ENCODE measurements at places on chromosomes 11 and 22.

- no peak for DNase-seq
Observed at GRCh38 chr11:12815129-12815480, 140.9 kb downstream of the TEAD1 start.

GRCh38 chr11:82907371-82907770 is 5.8 kb downstream of the DDIAS start:
- no peak for DNase-seq

GRCh38 chr11:27373856-27374602 is 11.0 kb upstream of the CCDC34 start:
- DNase-seq: no peak

DNA sequence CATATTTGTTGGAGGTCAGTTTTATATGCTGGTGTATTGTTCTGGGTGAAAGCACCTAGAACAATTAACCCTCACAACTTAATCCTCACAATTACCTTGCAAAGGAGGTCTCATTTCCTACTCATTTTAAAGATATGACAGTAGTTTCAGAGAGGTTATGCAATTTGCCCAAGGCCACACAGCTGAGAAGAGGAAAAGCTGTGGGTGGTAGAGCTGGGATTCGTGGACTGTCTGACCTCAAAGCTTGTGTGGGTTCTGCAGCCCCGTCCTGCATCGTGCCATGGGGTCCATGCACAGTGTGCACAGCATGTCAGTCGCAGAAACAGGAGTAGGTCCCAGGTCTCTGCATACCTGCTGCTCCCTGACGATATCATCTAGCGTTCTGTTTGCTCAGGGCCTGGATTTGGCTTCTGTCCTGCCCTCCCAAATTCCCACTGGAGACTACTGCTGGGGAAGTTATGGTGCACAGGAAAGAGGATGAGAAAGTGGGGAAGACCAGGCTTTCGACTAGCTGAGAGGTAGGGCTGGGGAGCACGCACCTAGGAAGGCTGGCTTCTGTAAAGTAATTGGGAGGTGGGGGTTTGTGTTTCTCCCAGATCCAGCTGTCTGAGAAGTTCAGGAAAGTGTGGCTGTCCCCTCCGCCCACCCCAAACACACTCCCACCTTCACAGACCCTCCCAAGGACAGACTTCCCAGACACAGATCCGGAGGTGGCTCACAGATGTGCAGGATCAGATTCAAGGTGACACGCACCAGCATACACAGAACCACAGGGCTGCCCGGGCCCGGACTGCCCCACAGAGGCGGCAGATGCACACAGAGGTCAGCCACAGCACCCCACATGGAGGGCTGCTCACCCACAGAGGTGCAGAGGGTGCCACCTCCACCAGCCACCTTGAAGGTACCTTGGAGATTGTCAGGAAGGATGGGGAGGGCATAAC is 2.0 kb downstream of the BACE1 start:
- DNase-seq: no peak

- DNase-seq: no peak
Observed at GRCh38 chr22:50607659-50608020, 7.0 kb downstream of the MAPK8IP2 start.

GRCh38 chr11:68806931-68807844 is 34.5 kb downstream of the CPT1A start:
- DNase-seq: no peak

DNA sequence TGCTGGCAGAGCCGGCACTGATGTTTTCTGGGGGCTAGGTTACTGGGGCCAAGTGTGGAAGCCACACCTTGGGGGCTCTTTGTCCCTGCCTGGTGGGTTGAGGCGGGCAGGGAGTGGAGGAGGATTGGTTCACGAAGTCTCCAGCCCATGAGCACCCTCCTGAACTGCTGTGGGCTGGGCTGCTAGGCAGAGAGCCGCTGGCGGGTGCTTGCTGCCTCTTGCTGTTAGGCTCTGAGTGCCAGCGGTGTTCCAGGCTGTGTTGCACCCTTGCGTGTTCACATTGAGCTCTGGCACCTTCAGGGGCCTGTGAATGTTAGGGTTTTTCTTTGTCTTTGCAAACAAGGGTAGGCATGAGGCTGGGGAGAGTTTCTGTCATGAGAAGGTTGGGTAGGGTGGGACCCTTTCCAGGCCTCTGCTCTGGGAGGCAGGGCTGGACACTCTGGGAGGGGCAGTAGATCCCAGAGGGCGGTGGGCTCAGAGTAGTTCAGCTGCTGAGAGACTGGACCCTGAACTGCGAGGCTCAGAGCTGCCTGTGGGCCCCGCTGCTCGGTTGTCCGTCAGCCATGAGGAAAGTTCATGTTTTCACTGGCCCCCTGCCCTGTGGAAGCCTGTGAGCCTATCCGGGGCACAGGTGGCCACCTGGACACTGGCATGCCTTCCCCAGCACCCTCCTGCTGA is 24.0 kb upstream of the TMEM191C start:
- no peak for DNase-seq

GRCh38 chr11:1869427-1870325 is 16.8 kb downstream of the LSP1 start:
- no peak for DNase-seq

DNA sequence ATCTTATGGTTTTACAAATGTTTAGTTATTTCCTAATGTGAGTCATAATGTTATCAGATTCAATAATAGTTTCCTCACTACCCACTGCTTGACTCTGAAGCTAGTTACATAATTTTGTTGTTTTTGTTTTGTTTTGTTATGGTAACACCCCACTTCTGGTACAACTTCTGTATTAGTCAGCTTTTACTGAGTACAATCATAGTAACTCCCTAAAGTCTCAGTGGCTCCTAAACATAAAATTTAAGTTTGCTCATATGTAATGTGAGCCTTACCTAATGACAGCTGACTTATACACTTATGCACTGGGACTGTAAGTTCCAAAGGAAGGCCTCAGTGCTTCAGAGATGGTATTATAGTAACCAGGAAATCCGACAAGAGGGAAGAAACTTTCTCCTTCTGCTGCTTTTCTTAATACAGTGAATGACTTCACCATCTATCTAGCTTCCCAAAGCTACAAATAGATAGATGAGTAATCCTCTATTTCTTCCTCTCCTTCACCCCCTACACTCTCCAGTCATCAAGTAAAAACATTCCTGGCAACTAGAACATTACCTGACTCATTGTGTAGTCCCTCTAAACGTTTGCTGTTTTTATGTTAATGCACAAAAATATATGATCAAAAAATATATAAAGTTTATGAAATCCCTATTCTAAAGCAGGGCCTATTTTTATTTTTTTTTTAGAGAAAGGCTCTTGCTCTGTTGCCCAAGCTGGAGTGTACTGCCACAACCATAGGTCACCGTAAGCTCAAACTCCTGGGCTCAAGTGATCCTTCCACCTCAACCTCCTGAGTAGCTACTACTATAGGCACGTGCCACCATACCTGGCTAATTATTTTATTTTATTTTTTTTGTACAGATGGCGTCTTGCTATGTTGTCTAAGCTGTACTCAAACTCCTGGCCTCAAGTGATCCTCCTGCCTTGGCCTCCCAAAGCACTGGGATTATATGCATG is 563.0 kb downstream of the SOX6 start:
- no peak for DNase-seq

DNA sequence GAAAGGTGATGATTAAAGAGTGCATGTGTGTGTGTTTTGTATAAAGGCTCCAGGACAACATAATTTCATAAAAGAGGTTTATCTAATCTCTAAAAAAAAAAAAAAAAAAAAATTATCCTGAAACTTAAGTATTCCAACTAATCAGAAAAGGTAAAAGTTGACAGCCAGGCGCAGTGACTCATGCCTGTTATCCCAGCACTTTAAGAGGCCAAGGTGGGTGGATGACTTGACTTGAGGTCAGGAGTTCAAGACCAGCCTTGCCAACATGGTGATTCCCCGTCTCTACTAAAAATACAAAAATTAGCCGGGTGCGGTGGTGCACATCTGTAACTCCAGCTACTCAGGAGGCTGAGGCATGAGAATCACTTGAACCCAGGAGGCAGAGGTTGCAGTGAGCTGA is 632.7 kb upstream of the CHORDC1 start:
- no peak for DNase-seq

- no peak for DNase-seq
Observed at GRCh38 chr22:38867471-38868285, 4.3 kb downstream of the CBX6 start.

- no peak for DNase-seq
Observed at GRCh38 chr22:33923033-33923432, 2.8 kb upstream of the LARGE1 start.

DNA sequence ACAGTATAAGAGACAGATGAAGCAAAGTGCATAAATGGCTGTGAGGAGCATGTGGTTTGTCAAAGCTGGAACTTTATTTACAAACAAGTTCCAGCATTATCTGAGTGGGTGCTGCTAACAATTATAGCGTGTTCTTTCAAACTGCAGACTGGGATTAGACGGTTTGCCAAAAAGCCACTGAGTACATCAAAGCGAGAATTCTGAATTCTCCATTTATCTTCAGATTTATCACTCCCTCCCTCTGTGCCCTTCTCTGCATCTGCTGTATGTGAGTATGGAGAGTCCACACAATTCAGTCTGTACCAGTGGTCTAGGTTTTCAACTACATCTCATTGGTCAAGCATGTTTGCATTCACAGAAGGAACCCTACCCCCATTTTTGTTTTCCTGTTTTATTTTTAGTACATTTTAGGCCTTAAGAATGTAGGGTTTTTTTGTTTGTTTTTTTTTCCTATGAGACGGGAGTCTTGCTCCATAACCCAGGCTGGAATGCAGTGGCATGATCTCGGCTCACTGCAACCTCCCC is 18.1 kb upstream of the INCENP start:
- DNase-seq: no peak

DNA sequence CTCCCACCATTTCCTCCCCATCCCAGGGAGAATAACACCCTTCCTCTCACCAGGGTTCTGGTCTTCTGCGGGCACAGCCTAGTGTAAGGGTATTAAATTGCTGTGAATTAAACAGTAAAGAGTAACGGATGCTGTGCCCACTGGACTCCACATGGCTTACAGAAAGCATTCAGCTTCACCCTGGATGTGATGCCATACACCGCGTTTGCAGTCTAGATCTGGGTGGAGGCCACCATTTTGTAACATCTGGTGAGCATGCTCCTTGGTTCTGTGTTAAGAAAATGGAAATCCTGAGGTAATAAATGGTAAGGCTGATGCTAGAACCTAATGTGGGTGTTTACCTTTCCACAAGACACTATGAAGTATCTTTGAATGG is 331.8 kb upstream of the B3GAT1 start:
- no peak for DNase-seq

DNA sequence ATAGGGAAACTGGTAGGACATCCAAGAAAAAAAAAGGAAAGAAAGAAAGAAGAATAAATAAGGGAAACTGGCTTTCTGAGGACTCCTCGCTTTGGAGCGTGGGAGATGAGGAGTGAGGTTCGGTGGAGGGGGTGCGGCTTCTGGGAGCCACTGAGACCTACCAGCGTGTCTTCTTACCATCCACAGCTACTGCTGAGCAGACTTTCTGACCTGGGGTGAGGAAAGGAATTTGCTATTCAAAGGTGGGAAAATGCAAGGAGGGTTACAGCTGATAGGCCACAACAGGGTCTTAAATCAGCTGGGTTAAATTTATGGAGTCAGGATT is 488 bp upstream of the SELENOM start:
- no peak for DNase-seq

DNA sequence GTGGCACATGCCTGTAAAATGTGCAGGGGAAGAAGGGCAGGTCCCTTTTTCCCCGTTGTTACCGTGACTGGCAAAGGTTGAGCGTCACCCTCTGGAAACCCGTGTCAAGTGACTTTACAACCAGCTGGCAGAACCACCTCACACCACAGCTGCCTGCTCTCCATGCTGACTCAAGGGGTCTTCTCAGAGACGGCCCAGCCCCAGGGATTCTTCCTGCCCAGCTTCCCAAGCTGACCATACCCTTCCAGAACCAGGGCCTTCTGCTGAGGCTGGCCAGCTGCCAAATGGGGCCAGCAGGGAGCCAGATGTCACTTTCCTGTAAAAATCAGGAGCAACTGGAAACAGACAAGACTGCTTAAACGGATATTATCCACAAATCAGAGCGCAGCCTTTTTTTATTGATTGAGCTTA is 6.3 kb downstream of the PC start:
- DNase-seq: no peak

DNA sequence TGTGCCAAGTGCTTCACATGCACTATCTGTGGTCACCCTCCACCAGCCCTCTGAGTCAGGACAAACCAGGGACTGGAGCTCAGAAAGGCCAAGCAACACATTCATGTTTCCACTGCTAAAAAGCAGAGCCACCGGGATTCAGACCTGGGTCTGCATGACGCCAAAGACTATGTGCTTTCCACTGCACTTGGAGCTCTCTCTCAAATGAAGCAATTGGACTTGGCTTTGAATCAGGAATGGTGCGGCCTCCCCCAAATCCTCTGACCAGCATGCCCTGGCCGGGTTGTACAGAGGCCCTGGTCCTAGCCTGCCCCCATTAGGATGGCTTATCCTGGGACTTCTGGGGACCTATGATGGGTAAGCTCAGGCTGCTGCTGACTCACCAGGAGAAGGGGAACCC is 80.7 kb downstream of the PKNOX2 start:
- no peak for DNase-seq

- no peak for DNase-seq
Observed at GRCh38 chr22:49306632-49307480, 520.8 kb downstream of the BRD1 start.

- no peak for DNase-seq
Observed at GRCh38 chr11:57370251-57370650, 10.7 kb downstream of the PRG3 start.

DNA sequence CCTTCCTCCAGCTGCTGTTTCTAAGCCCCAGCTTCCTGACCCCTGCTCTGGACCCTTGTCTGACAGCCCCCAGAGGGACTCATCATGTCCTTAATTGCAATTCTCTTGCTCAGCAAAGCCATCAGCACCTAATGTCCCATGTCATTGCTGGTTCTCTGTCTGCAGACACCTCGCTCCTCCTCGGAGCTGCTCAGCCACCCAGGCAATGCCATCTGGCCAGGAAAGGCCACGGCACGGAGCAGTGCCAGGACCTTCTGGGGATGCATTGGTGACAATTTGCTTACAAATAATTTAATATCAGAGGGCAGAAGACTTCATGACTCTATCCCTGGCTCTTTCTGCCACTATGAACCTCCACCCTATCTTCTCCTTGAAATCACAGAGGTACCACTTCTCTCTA is 107.0 kb upstream of the THY1 start:
- DNase-seq: no peak

GRCh38 chr11:16047073-16047472 is 309.3 kb downstream of the SOX6 start:
- DNase-seq: no peak

DNA sequence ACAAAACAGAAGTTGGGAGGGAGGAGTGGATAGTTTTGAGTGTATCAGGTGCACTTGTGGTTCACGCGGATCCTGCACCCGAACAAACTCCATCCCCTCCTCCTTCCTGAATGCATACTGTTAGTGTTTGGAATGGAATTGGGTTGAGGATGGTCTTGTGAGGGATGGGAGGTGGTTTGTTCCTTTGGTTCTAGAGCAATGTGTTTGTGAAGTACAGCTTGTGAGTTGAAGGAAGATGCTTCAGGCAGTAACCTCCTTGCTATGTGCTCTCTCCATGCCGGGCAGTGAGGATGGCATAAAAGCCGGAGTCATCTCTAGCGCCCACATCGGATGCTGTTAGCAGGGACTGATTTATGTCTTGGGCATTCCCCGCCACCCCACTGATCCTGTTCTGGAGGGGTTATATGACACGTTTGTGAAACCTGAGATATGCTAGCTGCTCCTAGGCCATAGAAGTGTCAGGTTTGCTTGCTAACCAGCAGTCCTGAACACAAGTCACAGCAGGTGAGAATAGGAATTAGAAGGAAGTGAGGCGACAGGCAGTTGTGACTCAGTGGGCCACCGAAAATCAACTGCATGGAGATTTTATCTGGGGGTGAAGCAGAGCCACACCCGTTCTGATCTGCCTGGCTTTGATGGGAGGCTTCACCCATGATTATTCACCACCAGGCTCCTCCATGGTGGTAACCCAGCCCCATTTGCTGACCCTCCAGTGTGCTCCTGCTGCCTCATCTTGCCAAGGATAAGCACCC is 2.2 kb downstream of the BCR start:
- DNase-seq: no peak

All from caudate nucleus (tissue), 63 donors.